Natural killer cell treated with Interleukin-12 subunit alpha and Interleukin-12 subunit beta and Interleukin-15 and Interleukin-18, amount 100 ng/mL, for 72 hours (primary cell): ENCODE measurements at places on chromosomes 3 and 15.

- DNase-seq = peak; percentile 75
Observed at GRCh38 chr3:45414823-45415222, 26.4 kb downstream of the LARS2 start.

GRCh38 chr15:62165104-62165792 is at the start of gene C2CD4B:
TSS of gene C2CD4B (minus strand) at chr15:62165285. CDS start at chr15:62164984, 301 bp downstream.
- DNase-seq = no peak

DNA sequence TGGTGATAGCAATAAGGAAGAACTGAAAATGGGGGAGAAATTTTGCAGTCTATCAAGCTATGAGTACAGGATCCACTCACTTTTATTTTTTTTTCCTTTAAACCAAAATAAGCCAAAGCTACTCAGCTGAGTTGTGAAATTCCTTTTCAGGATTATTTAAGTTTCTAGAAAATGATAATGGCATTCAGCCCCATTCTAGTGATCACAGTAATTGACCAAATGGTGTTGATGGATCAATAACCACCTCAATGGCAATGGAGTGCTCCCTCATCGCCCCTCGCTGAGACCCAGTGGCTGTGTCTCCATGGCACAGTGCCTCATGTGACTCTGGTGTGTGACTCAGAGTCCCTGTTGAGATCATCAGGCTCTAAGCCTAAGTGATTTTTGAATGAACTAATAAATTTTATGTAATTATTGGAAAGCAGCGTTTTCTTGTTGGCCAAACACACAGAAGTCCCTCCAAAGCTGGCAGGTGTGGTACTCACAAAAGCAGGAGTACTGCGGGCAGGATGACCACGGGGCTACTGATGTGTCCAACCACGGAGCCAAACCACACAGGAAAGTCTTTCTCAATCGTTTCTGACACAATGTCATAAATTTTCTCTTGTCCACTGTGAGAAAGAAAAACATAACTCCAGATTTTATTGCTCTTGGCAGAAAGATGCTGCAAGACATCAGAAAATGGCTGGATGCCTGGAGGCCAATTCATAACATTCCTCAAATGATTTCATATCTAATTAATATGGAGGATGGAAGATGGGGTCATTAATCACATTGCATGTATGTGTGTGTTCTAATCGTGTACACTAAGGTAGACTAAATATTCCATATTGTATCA is 14.4 kb upstream of the STARD5 start:
- no peak for DNase-seq

- no peak for DNase-seq
Observed at GRCh38 chr15:63176302-63176701, 13.1 kb upstream of the RAB8B start.

GRCh38 chr3:183816681-183817510 is 8.5 kb downstream of the MAP6D1 start:
- DNase-seq = no peak

GRCh38 chr3:194962056-194962455 is 276.4 kb downstream of the FAM43A start:
- DNase-seq = no peak

- no peak for DNase-seq
Observed at GRCh38 chr3:117302428-117302827, 592.8 kb downstream of the TUSC7 start.

DNA sequence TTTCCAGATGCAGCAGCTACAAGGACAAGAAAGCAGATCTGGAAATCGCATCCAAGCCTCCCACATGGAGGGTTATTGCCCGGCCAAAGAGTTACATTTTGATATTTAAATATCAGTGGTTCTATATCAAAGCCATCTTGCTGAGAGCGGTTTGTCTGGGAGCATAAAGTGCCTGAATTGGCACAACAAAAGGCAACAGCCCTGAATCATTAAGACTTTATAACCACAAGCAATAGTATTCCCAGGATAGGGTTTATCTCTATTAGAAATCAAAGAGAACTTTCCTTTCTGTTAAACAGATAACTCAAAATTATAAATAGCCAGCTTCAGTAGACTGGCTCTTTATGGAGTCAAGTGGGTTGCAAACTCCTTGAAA is 564.7 kb downstream of the ROBO1 start:
- DNase-seq = no peak

DNA sequence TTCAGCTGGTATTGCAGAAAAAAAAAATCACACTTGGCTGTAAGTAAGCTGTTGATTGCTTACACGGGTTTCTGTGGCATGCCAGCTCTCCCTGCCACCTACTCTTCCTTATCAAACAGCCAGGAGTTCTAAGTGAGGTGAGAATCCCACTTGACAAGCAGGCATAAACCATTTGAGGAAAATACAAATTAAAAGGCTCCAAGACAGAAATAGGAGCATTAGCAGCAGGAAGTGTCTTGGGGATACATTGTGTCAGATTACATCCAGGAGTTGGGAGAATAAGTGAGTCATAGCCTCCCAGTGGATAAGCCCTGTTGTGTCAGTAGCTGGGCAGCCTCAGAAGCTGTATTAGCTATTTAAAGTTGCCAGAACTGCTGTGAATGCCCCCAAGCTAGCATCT is 256.0 kb downstream of the CNTN4 start:
- DNase-seq = no peak

- DNase-seq = no peak
Observed at GRCh38 chr15:43150191-43150929, 17.0 kb downstream of the TMEM62 start.

DNA sequence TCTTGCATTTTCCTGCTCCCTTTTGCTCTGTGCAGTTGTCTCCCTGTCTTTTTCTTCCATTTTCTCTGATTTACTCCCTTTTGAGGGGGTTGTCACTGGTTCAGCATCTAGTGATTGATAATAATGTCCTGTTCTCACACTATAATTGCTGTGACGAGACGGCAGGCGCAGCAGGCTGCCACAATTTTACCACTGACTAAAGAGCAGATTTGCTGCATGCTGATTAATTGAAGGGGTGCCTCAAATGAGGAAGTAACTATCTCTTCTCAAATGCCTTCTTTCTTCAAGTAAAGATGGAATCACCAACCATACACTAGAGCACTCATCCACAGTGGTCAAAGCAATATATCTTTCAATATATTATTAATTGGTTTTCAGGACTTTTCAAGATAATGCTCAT is 219.3 kb downstream of the CBLB start:
- DNase-seq = no peak

DNA sequence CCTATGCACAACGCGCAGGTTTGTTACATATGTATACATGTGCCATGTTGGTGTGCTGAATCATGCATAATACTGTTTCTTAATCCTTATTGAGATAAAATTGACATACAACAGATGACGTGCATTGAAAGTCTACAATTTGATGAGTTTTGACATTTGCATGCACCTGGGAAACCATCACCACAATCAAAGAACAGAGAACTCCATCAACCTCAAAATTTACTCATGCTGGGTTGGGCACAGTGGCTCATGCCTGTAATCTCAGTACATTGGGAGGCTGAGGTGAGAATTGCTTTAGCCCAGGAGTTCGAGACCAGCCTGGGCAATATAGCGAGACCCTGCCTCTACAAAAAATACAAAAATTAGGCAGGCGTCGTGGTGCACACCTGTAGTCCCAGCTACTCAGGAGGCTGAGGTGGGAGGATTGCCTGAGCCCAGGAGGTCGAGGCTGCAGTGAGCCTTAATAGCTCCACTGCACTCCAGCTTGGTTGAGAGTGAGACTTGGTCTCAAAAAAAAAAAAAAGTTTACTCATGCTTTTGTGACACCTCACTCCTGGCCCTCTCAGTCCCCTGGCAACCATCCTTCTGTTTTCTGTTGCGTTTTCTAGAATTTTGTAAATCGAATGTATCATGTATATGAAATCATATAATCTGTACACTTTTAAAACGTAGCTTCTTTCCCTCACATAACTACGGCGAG is 56.6 kb downstream of the BHLHE40 start:
- no peak for DNase-seq

DNA sequence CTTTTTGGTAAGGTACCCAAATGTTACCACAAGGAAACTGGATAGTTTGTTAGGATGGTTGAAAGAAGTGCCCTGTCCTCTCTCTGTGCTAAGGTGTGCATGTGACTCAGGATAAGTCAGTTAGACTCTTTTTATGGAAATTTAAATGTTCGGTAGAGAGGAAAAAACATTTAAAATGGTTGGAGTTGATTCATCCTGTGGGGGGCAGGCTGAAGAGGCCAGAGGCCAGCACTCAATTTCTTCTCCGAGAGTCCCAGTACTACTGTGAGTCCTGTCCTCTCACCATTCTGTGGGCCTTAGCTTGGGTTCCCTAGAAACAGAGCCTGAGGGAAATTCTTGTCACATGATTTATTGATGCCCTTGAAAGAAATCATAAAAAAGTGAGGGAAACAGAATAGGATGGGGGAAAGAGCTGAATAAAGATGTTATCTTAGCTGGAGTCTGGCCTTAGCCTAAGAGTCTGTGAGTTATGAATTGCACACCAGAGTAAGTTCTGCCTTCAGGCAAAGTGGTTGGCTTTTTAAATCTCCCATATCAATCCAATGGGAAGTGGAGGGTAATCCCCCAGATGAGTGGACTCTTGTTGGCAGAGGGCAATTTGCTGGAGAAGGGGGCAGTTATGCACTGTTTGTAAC is 106.5 kb upstream of the GALNT15 start:
- DNase-seq = no peak

GRCh38 chr3:196127308-196128040 is 45.6 kb upstream of the TFRC start:
- no peak for DNase-seq

DNA sequence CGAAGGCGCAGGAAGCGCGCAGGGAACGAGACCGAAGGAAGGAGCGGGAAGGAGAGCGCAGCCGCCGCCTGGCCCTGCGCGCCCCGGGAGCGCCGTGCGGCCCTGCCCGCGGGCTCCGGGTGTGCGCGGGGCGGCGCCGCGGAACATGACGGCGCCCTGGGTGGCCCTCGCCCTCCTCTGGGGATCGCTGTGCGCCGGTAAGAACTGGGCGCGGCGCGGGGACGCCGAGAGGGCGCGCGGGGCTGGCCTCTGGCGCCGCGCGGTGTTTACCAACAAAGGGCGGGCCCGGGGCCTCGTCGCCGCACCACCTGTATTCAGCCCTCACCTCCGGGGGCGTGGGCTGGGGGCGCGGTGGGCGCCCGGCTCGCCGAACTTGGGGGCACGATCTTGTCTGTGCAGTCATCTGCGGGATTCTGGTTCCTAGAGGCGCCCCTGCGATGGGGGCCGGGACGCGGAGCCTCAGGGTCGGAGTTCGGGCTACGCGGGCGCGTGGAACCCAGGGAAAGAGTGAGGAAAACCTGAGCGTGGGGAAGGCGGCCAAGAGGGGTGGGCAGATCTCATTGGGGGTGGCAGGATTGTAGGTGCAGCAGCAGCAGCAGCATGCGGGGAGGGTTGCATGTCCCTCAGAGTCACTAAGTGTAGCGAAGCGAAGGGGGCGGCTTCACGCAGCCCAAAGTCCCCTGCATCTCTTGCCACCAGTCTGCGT is 641 bp downstream of the ACVR2B start:
- DNase-seq = no peak

- no peak for DNase-seq
Observed at GRCh38 chr15:63968700-63969099, 77.6 kb downstream of the DAPK2 start.

- no peak for DNase-seq
Observed at GRCh38 chr3:50650018-50650417, 24.7 kb upstream of the DOCK3 start.

- no peak for DNase-seq
Observed at GRCh38 chr3:184384856-184385422, 5.1 kb downstream of the CHRD start.

DNA sequence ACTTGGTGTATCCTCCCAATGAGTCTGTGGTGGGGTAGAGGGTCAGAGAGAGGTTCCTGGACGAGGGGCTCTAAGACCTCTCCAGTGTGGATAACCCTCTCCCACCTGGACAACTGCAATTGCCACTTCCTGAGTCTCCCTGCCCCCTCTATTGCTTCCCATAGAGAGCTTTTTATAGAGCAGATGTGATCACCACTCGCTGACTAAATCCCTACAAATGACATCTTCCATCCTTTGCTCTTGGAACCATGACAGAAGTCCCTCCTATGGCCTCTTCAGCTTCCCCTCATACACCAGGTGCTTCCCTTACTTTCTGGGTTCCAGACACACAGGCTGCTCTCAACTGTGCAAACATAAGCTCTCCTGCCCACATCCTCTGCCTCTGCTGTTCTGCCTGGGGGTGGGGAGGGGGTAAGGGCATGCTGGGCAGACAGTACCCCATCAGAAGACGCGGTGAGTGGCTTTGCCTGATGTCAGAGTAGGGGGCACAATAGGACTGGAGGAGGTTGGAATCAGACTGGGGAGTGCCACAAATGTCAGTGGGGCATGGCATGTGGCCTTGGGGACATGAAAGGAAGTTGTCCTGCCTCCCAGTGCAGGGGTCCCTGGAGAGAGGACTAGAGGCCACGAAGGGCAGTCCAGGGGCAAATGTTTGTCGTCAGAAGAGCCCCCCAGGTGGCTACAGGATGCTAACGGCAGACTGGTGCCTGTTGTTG is 15.2 kb downstream of the ITIH3 start:
- no peak for DNase-seq

DNA sequence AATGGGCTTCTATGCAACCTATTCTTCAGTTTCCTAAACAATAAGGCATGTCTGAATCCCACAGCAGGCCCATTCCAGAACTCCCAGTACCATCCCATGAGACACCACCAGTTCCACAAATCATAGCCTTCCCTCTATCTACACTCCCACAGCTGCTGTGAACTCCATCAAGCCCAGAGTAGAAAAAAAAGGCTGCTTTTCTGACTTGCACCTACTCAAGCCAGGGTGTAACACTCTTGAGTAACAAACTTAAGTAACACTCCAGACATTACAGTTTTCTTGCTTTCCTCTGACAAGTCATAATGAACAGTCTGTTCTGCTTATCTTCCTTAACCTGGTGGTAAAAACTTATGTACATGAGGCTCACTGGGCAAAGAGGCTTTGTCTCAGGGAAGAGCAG is 283.1 kb downstream of the NFKBIZ start:
- no peak for DNase-seq

DNA sequence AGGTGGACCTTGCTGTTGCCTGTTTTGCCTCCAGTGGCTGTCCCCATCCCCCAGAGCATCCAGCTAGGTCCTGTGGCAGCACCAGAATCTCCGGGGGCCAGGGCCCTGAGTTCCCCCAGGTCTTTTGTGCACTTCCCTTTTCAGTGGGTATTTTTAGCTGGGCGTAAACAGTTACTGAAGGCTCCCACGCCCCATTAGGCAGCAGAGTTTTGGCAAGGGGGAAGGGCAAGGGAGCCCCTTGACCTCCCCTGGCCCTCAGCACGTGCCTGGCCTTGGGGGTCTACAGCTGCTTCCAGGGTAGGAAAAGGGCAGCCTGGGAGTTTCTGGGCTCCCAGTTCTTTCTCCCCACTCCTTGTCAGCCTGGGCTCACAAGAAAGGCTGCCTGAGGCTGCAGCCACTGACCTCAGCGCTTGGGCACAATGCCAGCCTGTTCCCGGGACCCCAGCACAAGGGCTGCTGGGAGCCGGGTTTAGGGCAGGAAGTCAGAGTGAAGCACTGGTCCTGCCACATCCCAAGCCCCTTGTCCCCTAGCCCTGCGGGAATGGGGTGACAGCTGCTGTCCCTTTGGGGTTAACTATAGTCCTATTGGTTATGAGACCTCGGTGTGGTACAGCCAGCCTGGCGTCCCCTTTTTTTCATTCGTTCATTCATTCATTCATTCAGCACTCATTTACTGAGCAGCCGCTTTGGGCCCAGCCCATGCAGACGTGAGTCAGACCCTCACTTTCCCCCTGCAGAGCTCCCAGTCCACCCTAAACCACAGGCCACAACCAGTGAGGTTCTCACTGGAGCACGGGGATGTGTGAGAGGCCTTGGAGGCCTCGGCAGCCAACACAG is 8.4 kb downstream of the CSK start:
- peak; percentile 82 for DNase-seq
